ENCODE measurements at places on chromosomes 16 and 17.

GRCh38 chr17:15935891-15936290, 9.0 kb upstream of the ADORA2B start:
- DNase-seq, result no peak

DNA sequence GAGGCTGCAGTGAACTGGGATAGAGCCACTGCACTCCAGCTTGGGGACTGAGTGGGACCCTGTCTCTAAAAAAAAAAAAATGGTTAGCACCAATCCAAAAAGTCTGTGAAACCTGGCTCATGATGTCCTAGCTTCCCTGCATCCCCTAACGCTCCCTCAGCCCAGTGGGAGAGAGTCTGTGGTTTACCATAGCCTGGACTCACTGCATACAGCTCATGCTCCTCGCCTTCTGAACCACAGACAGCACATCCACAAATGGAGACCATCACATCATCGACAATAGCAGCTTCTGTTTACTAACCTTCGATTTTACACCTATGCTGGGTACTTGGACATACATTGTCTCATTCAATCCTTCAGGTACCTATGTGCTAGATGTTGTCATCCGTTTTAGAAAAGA, 43.6 kb downstream of the NLRC5 start:
- no peak for DNase-seq

DNA sequence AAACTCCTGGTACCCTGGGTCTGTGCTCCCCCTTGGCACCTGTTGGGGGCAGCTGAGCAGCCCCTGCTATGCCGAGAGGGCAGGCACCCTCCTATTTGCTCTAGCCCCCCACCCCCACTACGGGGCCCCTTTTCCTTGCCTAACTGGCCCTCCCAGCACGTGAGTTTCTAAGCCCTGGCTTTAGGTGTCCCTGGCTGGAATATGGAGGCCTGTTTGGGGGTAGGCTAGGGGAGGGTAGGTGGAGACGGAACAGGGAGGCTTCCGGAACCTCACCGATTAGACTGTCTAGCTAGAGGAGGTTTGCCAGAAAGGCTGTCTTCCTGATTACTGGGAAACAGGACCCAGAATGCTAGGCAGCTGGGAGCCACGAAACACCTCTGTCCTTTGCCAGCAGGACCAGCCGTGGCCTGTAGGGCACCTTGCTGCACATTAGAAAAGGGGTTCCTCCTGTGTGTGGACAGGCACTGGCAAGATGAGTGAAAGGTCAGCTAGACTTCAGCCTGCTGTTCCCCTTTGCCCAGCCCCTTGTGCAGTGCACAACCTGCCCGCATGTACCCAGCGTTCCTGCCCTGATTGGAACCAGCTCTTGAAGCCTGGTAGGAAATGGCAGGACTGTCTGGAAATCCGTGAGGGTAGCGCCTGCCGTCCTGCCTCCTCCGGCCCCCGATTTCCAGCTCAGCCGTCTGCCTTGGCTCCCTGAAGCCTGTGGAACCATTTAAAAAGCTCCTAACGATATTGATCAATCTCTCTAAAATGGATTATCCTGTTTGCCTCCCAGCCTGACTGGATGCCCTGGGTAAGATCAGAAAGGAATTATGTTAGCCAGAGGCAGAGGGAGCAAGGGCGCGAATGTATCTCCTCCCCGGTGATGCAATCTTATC, 83.4 kb upstream of the GSE1 start:
- DNase-seq, result no peak

DNA sequence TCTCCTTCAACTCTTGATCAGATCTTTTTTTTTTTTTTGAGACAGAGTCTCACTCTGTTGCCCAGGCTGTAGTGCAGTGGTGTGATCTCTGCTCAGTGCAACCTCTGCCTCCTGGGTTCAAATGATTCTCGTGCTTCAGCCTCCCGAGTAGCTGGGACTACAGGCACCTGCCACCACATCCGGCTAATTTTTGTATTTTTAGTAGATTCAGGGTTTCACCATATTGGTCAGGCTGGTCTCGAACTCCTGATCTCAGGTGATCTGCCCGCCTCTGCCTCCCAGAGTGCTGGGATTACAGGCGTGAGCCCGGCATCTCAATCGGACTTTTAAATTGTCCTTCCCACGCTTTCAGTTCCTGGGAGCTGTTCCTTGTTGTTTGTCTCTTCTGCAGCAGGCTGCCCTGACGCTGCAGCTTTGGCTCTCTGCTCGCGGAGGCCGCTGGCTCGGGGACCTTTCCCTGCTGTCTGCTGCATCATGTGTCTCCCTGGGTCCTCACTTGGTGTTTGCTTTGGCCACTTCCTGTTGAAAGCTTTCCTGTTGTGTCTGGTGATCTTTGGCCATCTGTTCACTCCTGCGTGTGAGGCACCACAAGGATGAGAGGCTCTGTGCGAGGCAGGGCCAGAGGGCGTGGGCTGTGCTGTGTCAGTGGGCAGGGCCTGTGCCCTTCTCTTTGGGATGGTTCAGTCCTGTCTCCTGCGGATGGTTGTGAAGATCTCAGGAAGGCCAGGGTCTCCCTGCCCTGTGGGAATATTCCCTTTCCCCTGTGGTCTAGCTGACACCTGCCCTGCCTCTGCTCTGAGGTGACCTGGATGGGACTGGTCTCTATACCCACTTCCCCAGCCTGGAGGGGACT, 18.4 kb upstream of the CAPN15 start:
- DNase-seq, result no peak

DNA sequence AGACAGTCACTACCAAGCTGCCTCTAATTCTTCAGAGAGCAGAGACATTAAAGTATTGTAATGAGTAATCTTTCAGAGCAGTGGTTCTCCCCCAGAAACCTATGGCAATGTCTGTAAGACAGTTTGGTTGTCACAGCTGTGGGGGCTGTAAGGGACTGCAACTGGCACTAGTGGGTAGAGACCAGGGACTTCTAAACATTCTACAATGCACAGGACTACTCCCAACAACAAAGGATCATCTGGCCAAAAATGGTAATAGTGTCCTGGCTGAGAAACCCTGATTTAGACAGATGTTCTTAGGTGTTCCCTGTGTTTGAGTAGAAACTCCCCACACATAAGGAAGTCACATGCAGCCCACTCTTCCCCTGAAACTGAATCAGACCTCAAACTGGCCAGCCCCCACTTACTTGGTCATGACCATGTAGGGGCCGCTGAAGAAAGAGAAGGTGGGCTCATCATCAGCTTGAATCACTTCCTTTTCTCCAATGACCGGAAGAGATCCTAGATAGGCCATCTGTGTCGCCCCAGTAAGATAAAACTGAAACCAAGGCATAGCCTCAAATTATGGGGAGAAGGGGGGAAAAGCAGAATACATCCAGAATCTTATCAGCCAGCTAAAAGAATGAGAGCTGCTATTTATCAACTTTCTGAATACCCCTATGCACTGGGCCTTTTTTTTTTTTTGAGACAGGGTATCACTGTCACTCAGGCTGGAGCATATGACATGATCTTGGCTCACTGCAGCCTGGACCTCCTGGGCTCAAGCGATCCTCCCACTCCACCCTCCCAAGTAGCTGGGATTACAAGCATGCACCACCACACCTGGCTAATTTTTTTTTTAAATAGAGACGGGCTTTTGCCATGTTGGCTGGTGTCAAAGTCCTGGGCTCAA, 75.8 kb downstream of the TEX14 start:
- no peak for DNase-seq

- no peak for DNase-seq
These were observed 8.5 kb upstream of the WNT9B start for GRCh38 chr17:46842835-46843234.

- no peak for DNase-seq
These were observed 60.4 kb downstream of the NDEL1 start for GRCh38 chr17:8496081-8496480.

GRCh38 chr17:63704259-63704576, 4.3 kb upstream of the LIMD2 start:
- no peak for DNase-seq

DNA sequence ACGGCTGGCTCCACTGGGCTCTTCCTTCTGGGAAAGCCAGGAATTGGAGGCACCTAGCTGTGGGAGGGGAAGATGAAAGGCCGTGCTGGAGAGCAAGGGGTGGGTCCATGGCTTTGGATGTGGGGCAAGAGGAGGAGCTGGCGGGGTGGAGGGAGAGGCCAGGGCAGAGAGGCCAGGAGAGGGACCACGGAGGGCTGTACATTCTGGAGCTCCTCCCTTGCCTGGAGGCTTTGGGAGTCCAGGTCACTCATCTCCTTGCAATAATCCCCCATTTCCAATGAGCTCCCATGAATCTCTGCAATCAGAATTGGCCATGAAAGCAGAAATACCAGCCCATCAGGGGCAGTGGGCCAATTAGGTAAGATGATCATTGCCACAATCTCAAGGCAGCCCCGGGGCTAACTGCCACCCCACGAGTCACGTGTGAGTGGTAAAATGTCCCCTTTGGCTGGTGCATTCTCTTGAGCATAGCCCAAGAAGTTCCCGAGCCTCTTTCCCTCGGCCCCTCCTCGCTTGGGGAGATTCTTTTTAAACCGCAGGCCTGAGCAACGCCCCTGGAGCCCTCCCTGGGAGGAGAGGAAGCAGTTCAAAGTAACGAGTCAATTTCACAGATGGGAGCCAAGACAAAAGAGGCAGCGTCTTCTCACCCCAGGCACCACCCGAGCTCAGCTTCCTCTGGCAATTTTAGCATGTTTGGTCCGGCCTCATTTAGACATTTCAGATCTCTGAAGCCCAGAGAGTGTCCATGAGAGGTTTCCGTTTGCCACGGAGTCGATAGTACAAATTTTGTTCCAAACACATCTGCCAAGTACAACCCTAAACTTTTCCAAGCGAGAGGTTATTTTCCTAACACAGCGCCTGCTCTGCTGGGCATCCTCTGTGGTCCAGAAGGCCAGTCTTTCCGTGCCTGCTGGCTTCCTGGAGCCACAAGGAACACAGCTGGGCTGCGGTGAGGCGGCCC, 13.4 kb downstream of the RTN4RL1 start:
- no peak for DNase-seq

DNA sequence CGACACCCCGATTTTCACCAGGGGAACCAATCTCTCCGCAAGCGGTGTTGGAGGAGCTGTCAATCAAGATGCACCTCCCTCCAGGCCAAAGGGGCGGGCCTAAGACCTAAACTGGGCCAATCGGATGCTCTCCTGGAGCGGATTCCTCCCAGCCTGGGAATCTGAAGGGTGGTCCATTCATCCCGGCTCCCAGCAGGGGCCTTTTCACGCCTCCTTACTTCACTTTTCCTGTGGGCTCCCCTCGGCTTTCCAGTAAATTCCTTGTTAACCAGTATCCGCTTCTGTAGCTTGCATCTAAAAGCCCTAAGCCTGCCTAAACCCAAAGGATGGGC, 17.1 kb downstream of the C16orf74 start:
- DNase-seq, result no peak

DNA sequence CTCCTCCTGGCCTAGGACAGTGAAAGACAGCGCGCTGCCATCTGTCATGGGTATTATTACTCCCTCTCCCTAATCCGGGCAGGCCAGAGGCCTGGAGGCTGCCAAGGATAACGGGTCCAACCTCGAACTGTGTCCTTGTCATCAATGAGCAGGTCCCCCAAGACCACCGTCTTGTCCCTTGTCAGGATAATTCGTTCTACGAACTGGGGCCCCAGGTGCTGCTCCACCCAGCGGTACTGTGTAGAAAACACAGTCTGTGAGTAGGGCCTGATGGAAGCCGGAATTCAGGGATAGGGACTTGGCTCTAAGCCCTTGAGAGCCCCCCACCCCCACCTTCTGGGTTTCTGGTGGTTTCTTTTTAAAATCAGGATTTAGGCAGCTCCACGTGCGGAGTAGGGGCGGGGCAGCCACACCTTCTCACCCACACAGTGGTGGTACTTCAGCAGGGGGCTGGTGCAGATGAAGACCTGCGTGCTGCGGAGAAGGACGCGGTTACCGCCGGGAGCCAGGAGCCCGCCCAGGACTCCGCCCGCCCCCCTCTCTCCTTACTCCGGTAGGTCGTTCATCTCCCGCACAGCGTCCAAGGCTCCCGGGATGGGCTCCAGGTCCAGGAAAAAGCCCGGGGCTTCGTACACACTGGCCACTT, 787 bp downstream of the NT5C start:
- no peak for DNase-seq

DNA sequence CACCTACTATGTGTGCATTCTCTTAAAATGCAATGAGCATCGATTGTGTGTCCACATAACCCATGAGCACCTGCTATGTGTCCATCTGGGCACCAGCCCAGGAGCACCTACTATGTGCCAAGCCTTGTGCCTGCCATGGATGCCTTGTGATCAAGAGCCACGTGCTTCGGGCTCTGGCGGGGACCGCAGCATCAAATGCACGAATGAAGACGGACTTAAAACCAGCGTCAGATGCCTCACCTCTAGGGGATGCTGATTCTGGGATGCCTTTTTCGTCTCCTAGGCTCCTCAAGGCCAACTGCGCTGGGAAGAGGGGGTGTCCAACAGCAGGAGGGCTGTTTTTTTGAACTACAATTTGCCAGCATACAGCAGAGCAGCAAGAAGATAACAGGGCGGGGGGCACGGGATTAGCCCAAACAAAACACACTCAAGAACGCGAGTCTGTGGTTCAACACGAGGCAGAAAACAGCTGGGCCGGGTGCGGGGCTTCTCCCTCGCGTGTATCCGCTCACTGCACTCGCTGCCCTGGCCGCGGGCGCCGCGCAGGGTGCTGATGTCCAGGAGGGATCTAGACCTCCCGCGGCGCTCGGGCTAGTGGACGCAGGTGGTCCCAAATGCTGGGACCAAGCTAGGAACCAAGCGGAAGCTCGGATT, 1.2 kb upstream of the GLIS2 start:
- no peak for DNase-seq

- no peak for DNase-seq
These were observed 5.2 kb upstream of the CCDC182 start for GRCh38 chr17:57750109-57750871.

DNA sequence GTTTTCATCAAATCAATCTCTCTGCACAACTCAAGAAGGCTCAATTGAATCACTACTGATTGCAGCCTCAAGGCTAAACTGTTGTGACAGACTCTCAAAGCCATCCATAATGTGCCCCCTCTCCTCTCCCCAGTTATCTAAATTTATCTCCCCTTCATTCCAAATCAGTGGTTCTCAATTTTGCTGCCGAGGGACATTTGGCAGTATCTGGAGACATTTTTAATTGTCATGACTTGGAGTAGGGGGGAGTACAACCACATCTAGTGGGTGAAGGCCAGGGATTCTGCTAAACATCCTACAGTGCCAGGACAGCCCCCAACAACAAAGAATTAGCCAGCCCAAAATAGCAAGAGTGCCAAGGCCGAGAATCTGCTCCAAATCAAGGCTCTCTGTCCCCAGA, 9.1 kb downstream of the USP31 start:
- no peak for DNase-seq

DNA sequence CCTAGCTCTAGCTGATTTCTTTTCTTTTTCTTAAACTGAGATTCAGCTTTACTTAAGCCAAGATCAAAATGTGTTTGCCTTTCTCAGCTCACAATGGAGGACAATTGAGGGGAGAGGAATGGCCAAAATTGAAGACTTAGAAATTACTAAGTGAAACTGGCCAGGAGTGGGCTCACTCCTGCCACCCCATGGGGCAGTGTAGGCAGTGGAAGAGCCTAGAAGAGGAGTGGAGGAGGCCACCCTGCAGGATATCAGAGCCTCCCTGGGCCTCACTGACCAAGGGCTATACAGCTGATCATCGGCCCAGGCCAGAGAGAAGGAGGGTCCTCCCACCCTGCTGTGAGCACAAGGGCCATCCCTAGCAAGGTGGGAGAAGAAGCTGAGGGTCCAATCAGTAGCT, 119.8 kb downstream of the CCT6B start:
- no peak for DNase-seq
